ENCODE measurements at places on chromosomes 7 and 10.

GRCh38 chr10:117782276-117782675, 239.7 kb downstream of the EMX2 start:
- DNase-seq: no peak

- no peak for DNase-seq
These were observed 102.0 kb downstream of the SEMA3C start for GRCh38 chr7:80816806-80817205.

GRCh38 chr7:149455175-149455950, 5.5 kb downstream of the ZNF777 start:
- DNase-seq: no peak

- no peak for DNase-seq
These were observed 141.8 kb downstream of the CTTNBP2 start for GRCh38 chr7:117731455-117731854.

- peak; percentile 32 for DNase-seq
These were observed 40.3 kb downstream of the NRCAM start for GRCh38 chr7:108415821-108416536.

DNA sequence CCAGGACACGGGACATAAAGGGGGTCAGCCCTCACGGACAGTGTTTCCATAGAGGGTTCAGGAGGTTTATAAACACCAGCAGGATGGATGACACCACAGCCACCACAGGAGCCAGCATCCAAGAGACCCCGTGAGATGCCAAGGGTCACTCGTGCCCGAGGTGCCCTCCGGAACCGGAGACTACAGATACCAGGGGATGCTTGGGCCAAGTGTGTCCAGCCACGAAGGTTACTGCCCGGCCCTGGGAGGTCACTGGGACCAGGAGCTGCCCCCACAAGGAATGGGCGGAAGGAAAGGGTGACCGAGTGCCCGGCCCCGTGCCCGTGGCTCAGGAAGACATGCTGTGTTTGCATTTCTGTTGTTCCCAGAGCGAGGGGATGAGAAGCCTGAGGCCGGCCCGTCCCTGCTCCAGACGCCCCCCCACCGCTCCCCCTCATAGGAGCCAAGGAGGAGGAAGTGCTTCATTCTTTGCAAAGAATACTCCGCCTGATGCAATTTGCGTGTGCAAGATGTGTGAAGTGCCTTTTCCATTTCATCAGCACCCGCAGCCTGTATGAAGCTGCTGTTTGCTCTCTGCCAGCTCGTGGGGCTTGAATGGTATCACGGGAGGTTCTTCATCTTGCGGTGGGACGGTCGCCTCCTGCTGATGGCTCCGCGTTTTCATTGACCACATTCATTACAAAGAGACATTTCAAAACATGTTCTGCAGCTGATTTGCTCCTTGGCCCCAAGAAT, 176.4 kb downstream of the ELFN1 start:
- DNase-seq: no peak

DNA sequence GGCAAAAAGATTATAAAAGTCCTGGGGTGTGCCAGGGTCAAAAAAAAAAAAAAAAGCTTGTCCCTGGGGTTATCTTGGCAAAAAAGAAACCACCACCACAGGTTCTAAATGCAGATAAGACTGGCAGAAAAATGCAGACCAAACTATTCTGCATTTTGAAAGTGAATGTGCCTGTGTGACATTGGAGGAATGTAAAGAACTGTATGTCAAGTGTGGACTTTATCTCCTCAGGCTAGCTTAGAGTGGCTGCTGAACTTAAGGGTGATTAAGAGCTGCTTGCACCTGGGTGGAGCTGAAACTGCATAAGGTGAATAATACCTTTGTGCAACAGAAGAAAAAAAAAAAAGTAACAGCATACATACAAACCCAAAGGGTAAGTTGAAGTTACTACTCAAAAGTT, 1.3 kb upstream of the NAPEPLD start:
- no peak for DNase-seq

GRCh38 chr7:138169441-138169851, 93.2 kb downstream of the AKR1D1 start:
- DNase-seq: no peak

DNA sequence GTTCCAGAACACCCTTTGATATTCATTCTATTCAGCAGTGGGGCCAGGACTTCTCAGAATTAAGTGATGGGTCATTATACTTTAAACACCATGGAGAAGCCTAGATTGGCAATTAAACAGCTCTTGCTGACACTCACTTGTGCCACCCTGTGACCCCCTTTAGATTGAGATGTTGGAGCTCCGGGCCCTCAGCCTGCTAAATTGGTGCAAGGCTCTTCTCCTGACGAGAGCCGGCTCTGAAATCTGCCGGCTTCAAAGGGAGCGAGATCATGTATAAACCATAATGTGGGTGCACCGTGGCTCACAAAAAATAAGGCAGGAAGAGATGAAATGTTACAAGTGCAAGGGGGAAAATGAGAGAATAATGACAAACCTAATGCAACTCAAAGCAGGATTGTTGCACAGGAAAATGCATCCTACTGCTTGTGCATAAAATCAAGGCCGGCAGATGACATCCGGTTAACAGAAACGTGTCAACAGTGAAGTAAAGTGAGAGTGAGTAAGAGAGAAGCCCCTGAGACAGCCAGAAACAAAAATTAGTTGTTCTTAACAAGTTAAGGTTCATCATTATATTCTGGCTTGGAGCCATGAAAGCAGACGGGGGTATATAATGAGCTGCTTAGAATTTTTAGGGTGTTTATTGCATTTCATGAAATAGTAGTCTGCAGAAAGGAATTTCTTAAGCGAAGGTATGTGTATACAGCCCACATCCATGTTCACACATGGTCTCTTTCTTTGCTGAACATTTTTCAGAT, 198.2 kb downstream of the TCF7L2 start:
- no peak for DNase-seq

DNA sequence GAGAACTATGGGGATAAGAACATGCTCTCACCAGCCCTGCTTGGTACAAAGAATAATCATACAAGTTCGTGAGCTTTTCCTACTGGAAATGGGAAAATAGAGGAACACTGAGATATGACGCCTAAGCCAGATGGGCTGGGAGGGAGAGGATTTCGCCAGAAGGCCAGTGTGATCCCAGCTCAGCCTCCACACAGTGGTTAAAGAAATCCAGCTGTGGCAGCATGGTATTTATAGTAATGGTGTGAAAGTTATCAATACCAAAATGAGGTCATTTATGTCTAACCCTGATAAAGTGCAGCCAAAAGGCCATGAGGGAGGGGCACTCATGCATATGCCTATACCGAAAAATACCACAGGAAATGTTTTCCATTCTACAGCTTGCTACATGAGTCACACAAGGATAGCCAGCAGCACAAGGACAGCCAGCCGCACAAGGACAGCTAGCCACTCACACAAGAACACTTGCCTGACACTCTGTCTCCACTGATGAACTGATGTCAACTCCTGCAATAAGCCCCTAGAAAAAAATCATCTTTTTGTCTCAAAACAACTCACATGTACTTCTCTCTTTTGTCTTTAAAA, 49.4 kb downstream of the FRMPD2 start:
- no peak for DNase-seq

DNA sequence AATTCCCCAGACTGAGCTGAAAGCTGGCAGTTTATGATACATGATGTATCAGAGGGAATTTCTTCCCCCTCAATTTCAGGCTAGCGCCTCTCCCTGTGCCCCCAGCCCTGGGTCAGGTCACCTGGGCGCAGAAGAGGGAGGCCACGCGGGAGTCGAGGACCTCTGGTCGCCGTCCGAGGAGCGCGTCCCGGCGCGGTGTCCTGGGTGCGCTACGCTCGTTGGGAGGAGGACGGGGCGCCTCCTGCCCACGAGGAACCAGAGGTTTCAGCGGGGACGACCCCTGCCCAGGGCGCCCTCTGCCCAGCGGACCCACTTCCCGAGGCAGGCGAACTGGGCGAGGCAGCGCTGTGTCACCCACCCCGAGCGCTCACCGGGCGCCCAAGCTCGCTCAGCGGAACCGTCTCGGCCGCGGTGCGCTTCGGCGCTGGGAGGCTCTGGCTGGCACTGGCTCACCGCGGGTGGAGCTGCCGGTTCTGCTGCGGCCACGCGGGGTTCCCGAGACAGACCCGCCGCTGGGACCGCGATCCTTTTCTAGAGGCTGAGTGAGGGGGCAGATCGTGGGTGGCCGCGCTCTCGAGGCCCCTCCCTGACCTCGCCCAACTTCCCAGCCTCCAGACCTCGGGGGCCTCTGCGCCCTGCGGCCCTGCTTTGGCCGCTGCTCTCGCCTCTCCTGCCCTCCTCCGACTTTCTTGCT, at the start of gene FAM237B:
Gene FAM237B, minus strand, starts transcription at position 504 of the 694 bp plus-strand sequence. CDS start 1,556 bp downstream, outside the sequence.
- no peak for DNase-seq

DNA sequence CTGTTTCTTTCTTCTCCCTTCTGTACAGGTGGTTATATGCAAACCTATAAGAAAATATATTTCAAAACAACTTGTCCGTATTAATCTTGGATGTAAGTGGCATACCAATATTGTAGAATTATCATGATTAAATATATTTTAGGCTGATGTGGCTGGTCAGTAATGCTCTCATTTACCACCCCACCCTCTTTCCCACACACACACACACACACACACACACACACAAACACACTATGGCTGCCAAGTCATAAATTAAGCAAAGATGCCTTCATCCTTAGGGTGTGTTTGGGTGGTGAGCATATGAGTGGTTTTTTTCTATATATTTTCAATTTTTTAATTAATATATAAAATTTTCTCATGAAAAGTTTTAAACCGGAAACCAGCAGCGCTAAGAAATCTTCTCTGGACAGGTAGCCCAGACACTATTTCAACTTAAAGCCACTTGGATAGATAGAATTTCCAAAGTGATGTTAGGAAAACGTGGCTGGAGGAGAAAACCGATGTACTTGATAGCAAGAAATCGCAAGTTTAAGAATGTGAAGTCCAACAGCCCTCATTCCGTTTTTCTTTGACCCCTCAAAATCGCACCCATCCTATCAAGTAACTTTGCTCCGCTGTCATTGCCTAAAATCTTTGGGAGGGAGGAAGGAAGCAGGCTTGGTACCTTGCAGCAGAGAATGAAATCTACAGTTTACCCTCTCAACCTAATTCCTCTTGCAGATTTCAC, 171.7 kb downstream of the FAM107B start:
- no peak for DNase-seq

DNA sequence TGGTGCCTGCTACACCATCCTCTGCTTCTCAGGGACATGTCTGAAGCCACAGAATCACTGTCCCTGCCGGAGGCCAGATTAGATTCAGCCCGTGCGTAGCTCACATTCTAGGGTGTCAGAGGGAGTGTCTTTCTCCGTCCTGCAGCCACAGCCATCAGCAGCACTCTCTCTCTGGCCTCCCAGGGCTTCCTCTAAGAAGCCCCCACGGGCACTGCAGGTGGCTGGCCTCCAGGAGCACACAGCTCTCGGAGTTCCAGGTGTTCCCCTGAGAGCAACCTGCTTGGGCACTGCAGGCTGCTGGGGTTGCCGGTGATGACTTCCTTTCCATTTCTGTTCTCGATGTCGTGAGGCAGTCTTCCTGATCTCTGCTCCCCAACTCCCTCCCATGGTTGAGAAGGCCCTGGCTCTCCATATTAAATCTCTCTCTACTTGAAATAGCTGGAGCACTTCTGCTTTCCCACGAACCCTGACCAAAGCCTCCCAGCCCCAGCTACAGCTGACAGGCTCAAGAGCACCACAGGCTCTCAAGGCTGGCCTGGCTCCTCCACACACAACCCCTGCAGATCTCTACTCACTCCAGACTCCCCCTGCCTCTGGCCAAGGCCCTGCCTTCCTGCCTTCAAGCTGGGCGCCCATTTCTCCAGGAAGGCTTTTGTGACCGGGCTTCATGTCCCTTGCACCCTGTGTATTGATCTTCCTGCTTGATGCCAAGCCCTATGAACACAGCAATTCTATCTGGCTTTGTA, 49.0 kb upstream of the TMEM72 start:
- no peak for DNase-seq

GRCh38 chr10:129971381-129972144, 7.5 kb upstream of the EBF3 start:
- no peak for DNase-seq

GRCh38 chr10:28939281-28940157, 262.2 kb downstream of the BAMBI start:
- peak; percentile 50 for DNase-seq

GRCh38 chr10:52215745-52216361, 98.2 kb upstream of the DKK1 start:
- DNase-seq: peak; percentile 15

GRCh38 chr10:119225083-119225658, 17.8 kb downstream of the GRK5 start:
- DNase-seq: no peak

Measured in NCI-H2107 (cell line).